ENCODE measurements at places on chromosomes 11 and 22. TPM values are rescaled to one million over a fixed set of nuclear protein-coding genes. Genes with fewer than 3 reads are reported as not detected.

Gene HPX
- polyA plus RNA-seq = 0.45 TPM

Gene CLCF1
- 9.9 TPM for polyA plus RNA-seq

Gene OR6A2
- not detected for polyA plus RNA-seq

Gene RAB36
- polyA plus RNA-seq = 1.6 TPM

Gene NPAS4
- polyA plus RNA-seq = 0.07 TPM

Gene CHST1
- 1.5 TPM for polyA plus RNA-seq

Gene HORMAD2
- polyA plus RNA-seq = 0.22 TPM

Gene MIF
- polyA plus RNA-seq = 380 TPM

Gene ZNF215
- polyA plus RNA-seq = 0.48 TPM

Gene SMTNL1
- not detected for polyA plus RNA-seq

Gene SWAP70
- polyA plus RNA-seq = 32.6 TPM
